Right atrium auricular region (tissue), 2 donors: ENCODE measurements at places on chromosomes 3 and 15. TPM values are rescaled to one million over a fixed set of nuclear protein-coding genes. Genes with fewer than 3 reads are reported as not detected.

The IL20RB gene
- total RNA-seq, result not detected

The SYNM gene
- 258 TPM for total RNA-seq

GRCh38 chr15:87896936-87897335 is 359.6 kb downstream of the NTRK3 start:
- no peak for DNase-seq

GRCh38 chr3:132622761-132623160 is 25.7 kb downstream of the ACKR4 start:
- DNase-seq, result no peak

- peak; percentile 85 for DNase-seq
Observed at GRCh38 chr3:46705022-46705530, 3.9 kb downstream of the TMIE start.

DNA sequence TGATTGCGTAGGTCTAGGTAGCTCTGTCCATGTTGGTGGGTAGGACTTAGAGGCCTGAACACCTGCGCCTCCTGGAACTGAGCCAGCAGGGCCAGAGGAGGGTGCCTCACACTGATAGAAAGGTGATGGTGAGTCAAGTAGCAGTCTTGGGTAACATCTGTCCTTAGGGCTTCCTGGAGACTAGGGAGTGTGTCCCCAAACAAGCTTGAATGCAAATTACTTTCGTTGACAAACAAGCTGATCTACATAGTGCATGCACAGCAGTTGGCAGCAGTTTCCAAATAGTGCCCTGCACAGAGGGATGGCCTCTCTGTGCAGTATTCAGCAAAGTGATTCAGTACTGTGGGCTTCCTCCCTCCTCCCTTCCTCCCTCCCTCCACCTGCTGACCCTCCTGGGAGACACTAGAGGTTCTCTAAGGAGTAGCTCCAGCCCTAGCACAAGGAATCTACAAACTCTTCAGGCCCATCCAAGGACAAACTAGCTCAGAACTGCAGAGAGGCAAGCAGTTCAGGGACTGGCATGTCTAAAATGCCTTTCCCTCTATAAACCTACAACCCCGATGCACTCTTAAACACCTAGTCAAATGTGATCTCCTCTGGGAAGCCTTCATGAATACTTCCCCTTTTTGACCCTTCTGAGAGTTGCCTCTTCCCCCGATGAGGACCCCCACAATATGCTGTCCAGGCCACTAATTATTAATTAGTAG is 61.0 kb downstream of the TLE3 start:
- DNase-seq, result no peak

DNA sequence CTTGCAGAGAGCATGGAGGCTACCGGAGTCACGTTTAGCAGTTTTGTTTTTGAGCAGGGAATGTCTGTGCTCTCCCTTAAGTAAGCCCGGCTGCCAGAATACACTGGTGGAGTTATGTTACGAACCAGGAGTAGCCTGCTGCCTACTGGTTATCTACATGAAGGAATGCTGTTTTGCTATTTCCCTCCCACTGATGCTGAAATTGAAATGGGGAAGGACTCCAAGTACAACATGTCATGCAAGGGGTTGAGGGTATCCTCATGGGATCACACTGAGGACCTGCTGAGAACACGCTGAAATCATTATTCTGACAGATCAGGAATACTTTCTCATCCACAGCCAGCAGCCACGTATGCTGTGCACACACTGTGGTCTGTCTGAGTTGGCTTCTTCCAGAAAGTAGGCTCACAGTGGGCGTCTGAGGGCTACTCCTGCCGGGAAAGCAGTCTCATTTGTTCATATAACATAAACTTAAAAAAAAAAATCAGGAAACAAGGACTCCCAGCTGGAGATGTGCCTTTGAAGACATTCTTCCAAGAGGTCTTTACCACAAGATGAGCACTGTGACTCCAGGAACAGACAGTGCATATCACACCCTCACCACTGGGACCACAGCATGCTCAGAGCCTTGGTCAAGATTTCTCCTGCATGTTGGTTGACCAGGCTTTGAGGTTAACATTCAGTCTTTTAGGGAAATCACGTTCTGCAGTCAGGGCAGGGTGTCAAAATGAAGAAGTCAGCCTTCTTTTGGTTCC is 300.4 kb upstream of the RASGRP1 start:
- DNase-seq, result peak; percentile 79

DNA sequence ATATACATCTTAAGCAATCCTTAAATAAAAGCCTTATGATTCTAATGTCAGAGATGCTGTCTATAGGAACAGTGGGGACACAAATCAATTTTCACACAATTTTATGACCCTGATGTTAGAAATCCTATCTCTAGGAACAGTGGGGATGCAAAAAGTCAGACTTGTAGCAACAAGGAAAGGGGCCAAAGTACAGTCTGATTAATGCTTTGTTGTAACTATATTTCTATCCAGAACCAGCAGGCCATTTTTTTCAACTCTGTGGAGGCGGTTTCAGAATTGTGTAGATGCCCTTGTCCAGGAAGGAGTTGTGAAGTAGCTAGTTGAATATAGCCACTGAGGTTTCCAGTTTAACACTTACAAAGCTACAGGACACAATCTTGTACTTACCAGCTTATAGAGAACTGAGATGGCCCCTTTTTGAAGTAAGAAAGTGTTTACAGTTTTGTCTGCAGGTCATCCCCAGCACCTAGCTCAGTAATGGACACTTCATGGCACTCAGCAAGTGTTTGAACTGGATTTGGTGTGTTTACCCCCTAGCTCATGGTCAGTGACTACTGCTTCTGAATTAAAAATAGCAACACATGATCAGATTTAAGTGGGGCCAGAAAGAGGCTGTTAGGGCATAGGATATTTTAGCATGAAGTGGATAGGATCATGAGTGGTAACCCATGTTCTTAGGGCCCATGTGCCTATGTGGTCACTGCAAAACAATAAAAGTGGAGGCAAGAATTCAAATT is 54.3 kb downstream of the RAB7A start:
- no peak for DNase-seq

DNA sequence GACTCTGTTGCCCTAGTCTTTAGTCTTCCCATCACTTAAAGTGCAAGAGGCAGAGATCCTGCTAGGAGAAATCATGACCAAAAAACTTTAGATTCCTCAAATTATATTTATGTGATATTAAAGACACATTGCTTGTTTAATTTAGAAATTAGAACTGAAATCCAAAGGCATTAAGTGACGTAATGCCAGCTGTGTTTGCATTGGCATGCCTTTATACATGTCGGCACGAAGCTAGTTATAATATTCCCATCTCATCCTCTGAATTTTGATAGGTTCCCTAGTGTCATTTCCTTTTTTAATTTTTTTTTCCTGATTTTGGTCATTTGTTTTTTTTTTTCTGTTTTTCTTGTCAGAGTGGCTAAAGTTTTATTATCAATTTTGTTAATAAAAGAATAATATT is 203.5 kb upstream of the ZBTB20 start:
- DNase-seq, result no peak

- no peak for DNase-seq
Observed at GRCh38 chr15:91099616-91099994, 452 bp upstream of the SV2B start.

GRCh38 chr3:56691165-56692000 is 8.3 kb upstream of the TASOR start:
- DNase-seq, result no peak
